ENCODE measurements at places on chromosomes 12 and 14. TPM values are rescaled to one million over a fixed set of nuclear protein-coding genes. Genes with fewer than 3 reads are reported as not detected.

DNA sequence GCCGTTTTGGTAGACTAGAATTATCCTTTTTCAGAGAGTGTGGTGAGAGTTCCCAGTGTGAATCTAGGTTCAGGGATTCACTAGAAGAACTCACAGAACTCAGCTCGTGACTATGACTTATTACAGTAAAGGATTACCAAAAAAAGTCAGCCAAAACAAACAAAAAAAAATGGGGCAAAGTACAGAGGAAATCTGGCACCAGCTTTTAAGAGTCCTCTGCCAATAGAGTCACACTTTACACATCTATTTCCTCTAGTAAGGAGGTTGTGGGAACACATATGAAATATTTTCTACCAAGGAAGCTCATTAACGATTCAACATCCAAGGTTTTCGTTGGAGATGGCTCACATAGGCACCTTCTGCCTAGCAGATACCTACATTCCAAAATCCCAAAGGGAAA lies 28.2 kb downstream of the TSPAN19 start:
- DNase-seq = no peak

- no peak for DNase-seq
Measured at GRCh38 chr12:116698554-116699075, 39.3 kb downstream of the SPRING1 start.

DNA sequence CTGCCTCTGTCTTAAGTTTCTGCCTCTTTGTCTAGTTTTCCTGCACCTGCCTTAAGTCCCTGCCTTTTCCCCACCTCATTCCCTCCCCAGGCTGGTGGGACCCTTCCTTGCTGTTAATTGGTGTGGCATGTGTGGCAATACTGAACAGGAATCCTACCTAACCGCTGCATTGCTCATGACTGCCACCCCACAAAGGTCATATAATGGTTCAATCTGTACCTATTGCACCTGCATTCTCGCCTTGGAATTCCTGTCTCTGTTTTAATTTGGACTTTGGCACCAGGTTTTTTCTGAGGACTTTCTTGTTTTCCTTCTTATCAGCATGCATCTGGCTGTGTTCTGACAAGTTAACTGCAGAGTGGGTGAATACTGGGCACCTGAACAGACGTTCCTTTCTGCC lies 966.2 kb upstream of the TMEM132C start:
- no peak for DNase-seq

- no peak for DNase-seq
Measured at GRCh38 chr14:51116682-51117081, 21.8 kb upstream of the TRIM9 start.

GRCh38 chr14:104976198-104977007 lies 1.8 kb downstream of the AHNAK2 start:
- peak; percentile 91 for DNase-seq

GRCh38 chr14:100623557-100623956 lies 36.3 kb upstream of the BEGAIN start:
- DNase-seq = no peak

DNA sequence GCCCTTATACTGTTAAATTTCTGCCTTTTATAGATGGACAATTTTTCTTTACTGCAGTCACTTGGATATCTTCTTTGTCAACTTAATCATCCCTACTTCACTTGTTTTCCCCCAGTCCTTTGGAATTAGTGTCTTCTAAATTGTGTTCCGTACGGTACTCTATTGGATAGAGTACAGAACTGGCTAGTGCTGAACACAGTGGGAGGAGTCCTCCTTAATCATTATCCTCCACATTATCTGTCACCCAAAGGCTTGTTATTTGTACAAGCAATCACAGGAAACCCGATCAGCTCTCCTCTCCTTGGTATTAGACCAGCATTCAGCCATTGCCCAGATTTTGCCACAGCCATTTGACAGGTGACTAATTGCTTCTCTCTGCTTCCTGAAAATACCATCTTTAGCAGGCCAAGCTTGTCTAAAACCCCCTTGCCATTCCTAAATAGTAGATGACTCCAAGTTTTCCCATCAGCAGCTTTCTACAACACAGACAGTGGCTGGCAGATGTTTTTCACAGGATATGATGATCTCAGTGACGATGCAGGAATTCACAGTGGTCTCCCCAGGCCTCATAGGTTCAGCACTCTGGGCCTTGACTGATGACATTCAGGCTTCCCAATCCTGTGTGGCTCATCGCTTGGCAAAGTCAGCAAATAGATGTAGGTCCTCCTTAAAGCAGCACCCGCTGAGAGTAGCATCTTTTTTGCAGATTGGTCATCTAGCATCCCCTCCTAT lies 216.0 kb upstream of the RGS6 start:
- no peak for DNase-seq

GRCh38 chr14:105534586-105534985 lies 8.2 kb downstream of the TMEM121 start:
- DNase-seq = peak; percentile 3

- peak; percentile 40 for DNase-seq
Measured at GRCh38 chr12:12612358-12612757, 682 bp downstream of the CREBL2 start.

GRCh38 chr12:53988541-53989226 lies 3.7 kb downstream of the HOXC10 start:
- DNase-seq = no peak

- DNase-seq = peak; percentile 78
Measured at GRCh38 chr12:14554281-14555007, 13.2 kb downstream of the PLBD1 start.

DNA sequence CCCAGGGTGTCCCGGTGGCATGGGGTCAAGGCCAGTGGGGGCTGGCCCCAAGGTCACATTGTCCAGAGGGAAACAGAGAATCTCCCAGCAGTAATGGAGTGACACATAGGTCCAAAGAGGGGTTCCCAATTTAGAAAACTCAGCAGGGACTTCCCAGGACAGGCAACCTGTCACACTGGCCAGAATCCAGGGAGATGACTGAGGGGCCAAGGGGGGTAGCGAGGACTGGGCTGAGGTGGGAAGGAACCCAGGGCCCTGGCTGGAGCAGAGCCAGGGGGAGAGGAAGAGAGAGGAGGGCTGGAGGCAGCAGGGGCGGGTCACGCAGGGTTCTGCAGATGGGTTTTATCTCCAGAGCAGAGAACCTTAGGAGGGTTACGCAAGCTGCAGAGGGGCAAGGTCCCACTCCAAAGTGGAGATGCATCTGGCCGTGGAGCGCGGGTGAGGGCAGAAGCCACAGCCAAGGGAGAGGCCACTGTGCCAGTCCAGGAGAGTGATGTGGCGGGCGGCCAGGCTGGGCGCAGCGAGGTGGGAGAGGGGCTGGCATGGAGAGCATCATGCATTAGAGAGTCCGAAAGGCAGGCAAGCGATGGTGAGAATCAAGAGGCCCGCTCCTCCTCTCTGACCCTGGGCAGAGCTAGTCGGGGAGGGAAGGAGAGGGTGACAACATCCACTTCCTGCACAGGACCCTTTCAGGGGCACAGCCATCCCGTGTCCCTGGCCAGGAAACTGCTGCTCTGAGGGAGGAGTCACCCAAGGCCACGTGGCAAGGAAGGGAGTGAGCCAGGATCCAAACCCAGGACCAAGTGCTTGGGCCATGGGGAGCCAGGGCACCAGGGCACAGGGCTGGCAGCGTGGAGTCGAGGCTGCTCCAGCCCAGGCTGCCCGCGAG lies 29.0 kb downstream of the NCOR2 start:
- no peak for DNase-seq

DNA sequence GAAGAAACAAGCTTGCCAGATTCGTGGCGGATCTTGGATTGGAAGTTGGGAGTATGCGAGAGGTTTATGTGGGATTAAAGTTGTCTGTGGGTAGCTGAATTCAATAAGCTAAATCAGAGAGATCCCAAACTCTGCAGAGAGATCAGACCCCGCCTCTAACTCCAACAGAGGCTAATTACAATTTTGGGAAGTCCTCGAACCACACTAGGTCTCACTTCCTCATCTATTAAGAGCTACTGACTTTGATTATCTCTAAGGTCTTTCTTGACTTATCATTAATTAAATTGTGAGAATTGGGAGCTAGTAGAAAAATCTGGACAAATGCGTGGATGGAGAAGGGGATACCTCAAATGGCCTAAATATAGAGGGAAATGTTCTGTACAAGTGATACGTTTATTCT lies 9.1 kb downstream of the NTF3 start:
- no peak for DNase-seq

DNA sequence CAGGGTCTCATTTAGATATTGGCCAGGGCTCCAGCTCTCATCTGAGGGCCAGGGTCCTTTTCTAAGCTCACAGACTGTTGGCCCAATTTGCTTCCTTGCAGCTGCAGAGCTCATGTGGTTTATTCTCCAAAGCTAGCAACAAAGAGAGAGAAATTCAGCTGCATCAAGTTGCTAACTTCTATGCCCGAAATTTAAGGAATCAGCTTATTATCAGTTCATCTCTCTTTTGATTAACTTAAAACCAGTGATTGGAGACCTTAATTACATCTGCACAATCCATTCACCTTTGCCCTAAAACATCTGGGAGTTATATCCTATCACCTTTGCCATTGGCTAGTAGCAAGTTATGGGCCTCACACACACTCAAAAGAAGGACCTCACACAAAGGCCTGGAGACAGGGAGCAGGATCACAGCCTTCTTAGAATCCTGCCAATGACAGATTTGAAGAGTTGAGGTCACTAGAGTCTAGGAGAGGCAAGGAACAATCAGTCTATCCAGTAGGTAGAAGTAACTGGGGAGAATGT lies 258.8 kb upstream of the GARIN6 start:
- DNase-seq = no peak

DNA sequence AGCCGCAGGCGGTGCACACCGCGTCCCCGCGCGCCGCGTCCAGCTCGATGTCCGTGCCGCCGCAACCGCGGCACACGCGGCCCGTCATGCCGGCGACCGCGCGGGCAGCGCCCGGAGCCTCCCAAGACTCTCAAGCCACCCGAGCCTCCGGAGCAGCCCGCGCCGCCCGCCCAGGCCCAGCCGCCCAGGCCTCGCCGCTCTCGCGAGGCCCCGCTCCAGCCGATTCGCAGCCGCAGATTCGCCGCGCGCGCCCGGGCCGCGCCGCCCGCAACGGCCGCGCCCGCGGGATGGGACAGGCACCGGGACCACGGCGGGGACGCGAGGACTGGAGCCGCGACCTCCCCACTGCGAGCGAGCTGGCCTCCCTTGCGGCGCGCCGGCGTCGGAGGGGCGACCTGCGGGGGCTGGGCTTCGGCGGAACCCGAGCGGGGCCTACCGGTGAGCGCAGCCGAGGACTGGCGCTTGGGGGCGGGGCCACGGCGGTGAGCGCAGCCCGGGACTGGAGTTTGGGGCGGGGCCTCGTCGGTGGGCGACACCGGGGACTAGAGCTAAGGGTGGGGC lies at the start of gene BRF1:
Gene BRF1 (minus strand): TSS at position 460 of the 561 bp plus-strand sequence. CDS start 372 bp downstream, at position 88.
- DNase-seq = peak; percentile 98

DNA sequence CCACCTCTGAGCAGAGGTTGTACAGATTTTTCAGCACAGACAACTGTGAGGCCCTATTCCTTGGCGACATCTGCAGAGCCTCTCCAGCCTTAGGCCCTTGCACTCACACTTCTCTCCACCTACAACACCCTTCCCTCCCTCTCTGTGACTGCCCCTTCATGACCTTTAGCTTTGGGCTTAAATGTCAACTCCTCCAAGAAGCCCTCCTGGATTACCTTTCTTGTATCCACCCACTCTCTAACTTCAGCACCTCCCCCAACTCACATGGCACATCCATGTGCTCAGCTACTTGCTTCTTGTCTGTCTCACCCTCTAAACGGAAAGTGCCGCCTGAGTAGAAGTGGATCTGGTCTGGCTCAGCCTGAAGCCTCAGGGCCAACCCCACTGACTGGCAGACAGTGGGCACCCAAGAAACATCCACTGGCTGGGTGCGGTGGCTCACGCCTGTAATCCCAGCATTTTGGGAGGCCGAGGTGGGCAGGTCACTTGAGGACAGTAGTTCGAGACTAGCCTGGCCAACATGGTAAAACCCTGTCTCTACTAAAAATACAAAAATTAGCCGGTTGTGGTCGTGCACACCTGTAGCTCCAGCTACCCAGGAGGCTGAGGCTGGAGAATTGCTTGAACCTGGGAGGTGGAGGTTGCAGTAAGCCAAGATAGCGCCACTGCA lies 22.1 kb downstream of the TRPV4 start:
- DNase-seq = no peak

GRCh38 chr14:22282417-22282816 lies 306.6 kb downstream of the DAD1 start:
- DNase-seq = no peak

- peak; percentile 73 for DNase-seq
Measured at GRCh38 chr14:74425525-74426201, 347 bp downstream of the SYNDIG1L start.

DNA sequence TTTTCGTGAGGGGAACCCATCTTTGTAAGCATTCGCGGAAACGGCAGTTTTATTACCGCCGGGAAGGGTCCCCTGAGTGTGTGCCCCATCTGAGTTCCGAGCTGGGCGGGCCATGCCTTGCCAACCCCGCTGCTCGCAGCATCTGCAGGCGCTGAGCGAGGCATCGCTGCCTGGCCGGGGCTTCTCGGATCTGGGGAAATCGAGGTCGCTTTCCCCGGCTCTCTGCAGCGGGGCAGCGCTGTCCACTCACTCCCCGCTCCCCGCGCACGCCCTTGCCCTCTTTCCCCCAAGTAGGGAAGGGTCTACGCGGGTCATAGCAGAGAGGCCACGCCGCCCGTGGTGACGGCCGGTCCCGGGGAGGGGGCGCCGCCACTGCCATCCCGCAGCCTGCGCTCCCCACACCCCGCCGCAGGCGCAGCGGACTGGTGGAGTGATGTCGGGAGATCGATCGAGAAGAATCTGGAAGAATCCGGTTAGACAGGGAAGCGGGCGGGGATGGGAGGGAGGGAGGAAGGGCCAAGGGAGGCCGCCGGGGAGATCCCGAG lies 507 bp upstream of the FKBP4 start:
- peak; percentile 31 for DNase-seq

- DNase-seq = no peak
Measured at GRCh38 chr12:42631513-42631912, 42.0 kb upstream of the PRICKLE1 start.

GRCh38 chr12:6959058-6959804 lies 8.1 kb downstream of the PTPN6 start:
- DNase-seq = no peak

DNA sequence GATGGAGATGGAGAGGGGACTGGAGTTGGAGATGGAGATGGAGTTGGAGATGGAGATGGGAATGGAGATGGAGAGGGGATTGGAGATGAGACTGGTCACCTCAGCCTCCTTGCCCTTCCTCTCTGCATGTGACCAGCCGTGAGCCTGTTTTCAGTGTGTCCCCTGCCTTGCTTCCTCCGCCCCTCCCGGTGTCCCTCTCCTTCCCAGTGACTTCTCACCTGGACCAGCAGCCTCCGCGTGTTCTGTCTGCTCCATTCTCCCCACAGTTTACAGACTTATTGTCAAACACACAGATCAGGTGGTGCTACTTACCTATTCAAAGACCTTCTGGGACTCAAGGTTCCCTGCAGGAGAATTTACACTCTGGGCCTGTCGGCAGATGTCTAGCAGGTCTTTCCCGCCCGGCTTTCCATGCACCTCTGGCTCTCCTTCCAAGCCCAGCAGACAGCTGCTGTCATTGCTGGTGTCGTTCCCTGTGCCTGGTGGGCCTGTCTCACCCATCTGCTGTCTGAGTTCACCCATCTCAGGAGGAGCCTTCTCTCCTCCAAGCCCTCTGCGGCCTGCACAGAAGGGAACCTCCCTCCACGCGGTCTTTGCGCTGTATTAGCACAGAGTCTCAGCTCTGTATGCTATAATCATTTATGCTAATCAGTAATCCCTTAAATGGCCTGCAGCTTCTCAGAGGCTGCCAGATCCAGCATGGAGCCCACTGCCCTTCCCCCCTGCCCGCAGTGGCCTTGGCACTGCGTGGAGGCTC lies 62.1 kb downstream of the ADGRD1 start:
- no peak for DNase-seq

The GLT8D2 gene
- 24.4 TPM for polyA plus RNA-seq

The MANSC4 gene
- not detected for polyA plus RNA-seq

The CBLN3 gene
- polyA plus RNA-seq = 2.4 TPM

The SLCO1B1 gene
- 8.9 TPM for polyA plus RNA-seq

The SPX gene
- polyA plus RNA-seq = 0.97 TPM

The PLEK2 gene
- polyA plus RNA-seq = 14.6 TPM

The POTEG gene
- polyA plus RNA-seq = not detected

The KRT73 gene
- polyA plus RNA-seq = not detected
